ENCODE measurements at places on chromosomes 7 and 10. TPM values are rescaled to one million over a fixed set of nuclear protein-coding genes. Genes with fewer than 3 reads are reported as not detected.

AKR1C8 gene
- total RNA-seq, result not detected

TMEM270 gene
- total RNA-seq, result not detected

MPLKIP gene
- total RNA-seq, result 7.0 TPM

C10orf67 gene
- under 0.01 TPM for total RNA-seq

BMPER gene
- 10.2 TPM for total RNA-seq

CYP17A1 gene
- total RNA-seq, result not detected

GLI3 gene
- total RNA-seq, result 11.5 TPM

NANOS1 gene
- 0.73 TPM for total RNA-seq

RBM20 gene
- total RNA-seq, result not detected

VSIR gene
- total RNA-seq, result 15.2 TPM

SPDYE6 gene
- total RNA-seq, result not detected

SMURF1 gene
- 13.6 TPM for total RNA-seq

ANXA8 gene
- total RNA-seq, result 0.20 TPM

ZNF804B gene
- total RNA-seq, result not detected

PNLIP gene
- not detected for total RNA-seq

HEPACAM2 gene
- not detected for total RNA-seq

TPST1 gene
- total RNA-seq, result 58.3 TPM

TMEM196 gene
- total RNA-seq, result not detected

OR2A1 gene
- under 0.01 TPM for total RNA-seq

TAX1BP1 gene
- 44.1 TPM for total RNA-seq

INPP5A gene
- 24.0 TPM for total RNA-seq

HOXA5 gene
- total RNA-seq, result 6.5 TPM

SFMBT2 gene
- 3.1 TPM for total RNA-seq

GSAP gene
- total RNA-seq, result 2.3 TPM

MBL2 gene
- total RNA-seq, result not detected

SEC31B gene
- total RNA-seq, result 2.2 TPM

FKBP6 gene
- total RNA-seq, result not detected

CPN1 gene
- not detected for total RNA-seq

ACTL6B gene
- total RNA-seq, result not detected

DYNC1I1 gene
- 0.73 TPM for total RNA-seq

MALSU1 gene
- total RNA-seq, result 60.3 TPM

CDC14C gene
- total RNA-seq, result not detected

PIP gene
- total RNA-seq, result not detected

FMC1 gene
- 6.8 TPM for total RNA-seq

C1QL3 gene
- total RNA-seq, result not detected

KCP gene
- total RNA-seq, result 0.20 TPM

C10orf62 gene
- not detected for total RNA-seq

C10orf53 gene
- not detected for total RNA-seq

ASAH2 gene
- total RNA-seq, result 0.37 TPM

EN2 gene
- not detected for total RNA-seq

LRRC17 gene
- total RNA-seq, result 9.6 TPM

DNAJC1 gene
- 27.6 TPM for total RNA-seq

RADIL gene
- total RNA-seq, result 2.7 TPM

DKK1 gene
- total RNA-seq, result 92.1 TPM

TET1 gene
- total RNA-seq, result 4.5 TPM

GSTO2 gene
- 0.98 TPM for total RNA-seq

MYO1G gene
- under 0.01 TPM for total RNA-seq

C7orf25 gene
- total RNA-seq, result 5.1 TPM

TEX36 gene
- total RNA-seq, result not detected

PRTFDC1 gene
- 7.0 TPM for total RNA-seq

NUTM2A gene
- total RNA-seq, result 0.20 TPM

ZNF680 gene
- total RNA-seq, result 10.7 TPM

GDF2 gene
- total RNA-seq, result not detected

TMEM139 gene
- not detected for total RNA-seq

COL26A1 gene
- total RNA-seq, result not detected

Measured in subcutaneous preadipocyte (primary cell).